ENCODE measurements at places on chromosomes 13 and 19.

GRCh38 chr19:2416321-2417097 is 10.9 kb downstream of the TIMM13 start:
- no peak for DNase-seq

DNA sequence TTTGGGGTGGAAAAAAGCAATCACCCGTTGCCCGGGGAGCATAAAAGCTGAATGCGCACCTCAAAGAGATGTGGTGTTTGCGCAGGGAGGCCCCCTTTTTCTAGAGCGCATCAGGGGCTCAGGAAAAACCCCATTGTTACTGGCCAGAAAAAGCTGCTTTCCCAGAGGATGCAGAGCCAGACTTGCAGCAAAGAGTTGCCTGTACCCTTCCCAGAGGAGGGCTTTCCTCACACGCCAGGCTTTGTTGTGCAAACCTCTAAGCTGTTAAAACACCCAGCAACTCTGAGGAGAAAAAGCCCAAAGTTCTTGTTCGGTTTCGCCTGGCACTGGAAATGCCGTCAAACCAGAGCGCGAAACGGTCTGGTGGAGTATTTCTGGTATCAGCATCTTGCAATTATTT is 29.3 kb downstream of the GSX1 start:
- no peak for DNase-seq

DNA sequence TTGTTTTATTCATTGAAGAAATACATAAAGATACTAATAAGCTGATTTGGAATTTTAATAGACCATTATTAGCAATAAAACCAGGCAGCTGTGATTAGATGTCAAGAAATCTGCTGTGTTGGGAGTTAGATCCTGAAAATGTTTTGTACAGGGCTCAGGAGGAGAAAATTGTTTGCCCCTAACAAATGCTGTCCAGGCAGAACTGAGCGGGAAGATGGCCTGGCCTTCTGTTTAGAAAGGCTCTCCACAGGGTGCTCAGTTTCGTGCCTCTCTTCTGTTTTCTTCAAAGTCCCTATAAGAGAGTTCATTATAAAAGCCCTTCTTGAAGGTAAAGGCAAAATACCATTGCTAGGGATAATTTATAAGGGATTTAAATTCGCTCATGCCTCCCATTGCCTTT is 64.1 kb downstream of the ERCC5 start:
- DNase-seq = no peak

- no peak for DNase-seq
Measured at GRCh38 chr19:49064029-49064629, 489 bp downstream of the NTF4 start.

DNA sequence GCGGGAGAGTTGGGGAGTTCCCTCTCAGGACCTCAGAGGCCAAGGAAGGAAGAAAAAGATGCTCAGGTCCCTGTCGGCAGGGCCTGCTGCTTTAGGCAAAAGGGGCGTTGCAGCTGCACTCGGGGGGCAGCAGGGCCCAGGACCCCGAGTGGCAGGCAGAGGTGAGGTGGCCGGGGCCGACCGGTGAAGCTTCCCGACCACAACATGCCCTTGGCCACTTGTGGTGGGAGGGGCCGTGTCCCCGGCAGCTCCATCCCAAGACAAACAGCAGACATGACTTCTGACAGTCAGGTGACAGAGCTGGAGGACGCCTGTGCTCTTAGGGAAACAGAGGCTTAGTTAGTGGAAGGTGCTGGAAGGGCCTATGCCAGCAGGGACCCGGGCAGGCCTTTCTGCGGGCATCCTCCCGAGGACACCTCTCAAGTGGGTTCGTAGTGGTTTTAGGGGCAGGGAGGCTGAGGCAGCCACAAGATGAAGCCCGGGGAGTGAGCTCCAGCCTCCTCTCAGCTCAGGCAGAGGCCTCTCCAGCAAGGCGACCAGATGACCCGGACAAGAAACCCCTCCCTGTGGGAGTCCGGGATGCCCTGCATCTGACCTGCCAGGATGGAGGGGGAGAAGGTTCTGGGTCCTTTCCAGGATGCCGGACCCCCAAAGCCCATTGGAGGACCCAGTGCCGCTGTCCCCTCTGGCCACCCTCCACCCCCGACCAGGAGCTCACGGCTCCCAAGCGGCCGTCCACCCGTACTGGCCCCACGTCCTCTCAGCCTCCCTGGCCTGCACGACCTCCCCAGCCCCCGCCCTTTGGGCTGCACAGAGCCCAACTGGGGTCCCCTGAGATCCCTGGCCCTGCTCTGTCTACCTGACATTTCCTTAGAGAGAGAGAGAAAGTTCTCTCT is 24.2 kb downstream of the BTBD2 start:
- DNase-seq = no peak

GRCh38 chr19:39430675-39431593 is 4.8 kb downstream of the RPS16 start:
- peak; percentile 92 for DNase-seq

DNA sequence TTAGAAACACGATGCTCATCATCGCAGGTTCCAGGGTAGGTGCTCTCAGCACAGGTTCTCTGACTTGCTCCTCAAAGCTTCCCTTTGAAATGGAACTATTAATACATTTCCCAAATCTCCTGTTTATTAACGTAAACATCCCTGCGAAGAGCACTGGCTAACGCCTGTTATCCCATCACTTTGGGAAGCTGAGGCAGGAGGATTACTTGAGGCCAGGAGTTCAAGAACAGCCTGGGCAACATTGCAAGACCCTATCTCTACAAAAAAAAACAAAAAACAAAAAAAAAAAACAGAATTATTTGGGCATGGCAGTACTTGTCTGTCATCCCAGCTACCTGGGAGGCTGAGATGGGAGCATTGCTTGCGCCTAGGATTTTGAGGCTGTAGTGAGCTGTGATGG is 18.7 kb downstream of the CEACAM16 start:
- DNase-seq = no peak

- DNase-seq = no peak
Measured at GRCh38 chr19:38445362-38445761, 11.9 kb downstream of the RYR1 start.

- peak; percentile 21 for DNase-seq
Measured at GRCh38 chr19:6362027-6362350, 658 bp downstream of the CLPP start.

DNA sequence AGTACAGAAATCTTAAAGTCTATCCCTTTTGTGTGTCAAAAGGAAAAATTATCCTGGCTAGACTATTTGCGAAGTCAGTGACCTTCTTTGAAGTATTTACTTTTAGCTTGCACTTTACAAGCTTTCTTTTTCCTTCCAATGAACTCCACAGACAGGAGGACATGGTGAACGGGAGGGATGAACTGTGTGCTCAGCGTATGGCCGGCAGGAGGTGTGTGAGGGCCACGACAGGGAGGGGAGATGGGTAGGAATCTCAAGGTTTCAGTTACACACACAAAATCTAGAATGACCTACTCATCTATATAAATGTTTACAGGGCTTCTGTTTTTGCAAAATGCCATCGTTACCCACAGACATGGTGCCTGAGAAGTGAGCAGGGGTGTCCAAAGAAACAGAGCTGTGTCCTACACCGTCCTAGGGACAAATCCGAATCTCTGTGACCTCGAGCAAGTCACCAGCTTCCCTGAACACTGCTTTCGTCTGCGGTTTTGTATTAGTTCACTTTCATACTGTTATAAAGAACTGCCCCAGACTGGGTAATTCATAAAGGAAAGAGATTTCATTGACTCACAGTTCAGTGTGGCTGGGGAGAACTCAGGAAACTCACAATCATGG is 537.2 kb downstream of the LIG4 start:
- DNase-seq = peak; percentile 2

GRCh38 chr13:79126706-79127105 is 279.3 kb downstream of the RBM26 start:
- DNase-seq = no peak

DNA sequence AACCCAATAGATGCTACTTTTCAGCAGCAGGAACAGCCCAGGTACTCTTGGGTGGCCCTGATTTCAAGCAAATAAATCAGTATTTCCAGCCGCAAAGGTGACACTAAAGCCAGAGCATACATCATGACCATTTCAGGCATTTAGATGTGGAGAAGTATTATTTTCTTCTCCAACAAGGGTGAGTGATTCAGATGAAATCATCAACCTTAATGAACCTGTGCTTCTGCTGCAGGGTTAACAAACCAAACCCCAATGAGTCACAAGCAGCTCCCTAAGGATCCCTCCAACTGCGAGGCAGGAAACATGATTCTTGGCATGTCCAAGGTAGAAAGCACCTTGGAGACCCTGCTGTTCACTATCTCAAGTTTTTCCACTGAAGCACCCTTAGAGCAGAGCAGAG is 32.7 kb downstream of the MBNL2 start:
- DNase-seq = peak; percentile 94

GRCh38 chr13:71704656-71705055 is 162.3 kb downstream of the DACH1 start:
- DNase-seq = no peak

- no peak for DNase-seq
Measured at GRCh38 chr13:40172878-40173277, 493.6 kb downstream of the FOXO1 start.

DNA sequence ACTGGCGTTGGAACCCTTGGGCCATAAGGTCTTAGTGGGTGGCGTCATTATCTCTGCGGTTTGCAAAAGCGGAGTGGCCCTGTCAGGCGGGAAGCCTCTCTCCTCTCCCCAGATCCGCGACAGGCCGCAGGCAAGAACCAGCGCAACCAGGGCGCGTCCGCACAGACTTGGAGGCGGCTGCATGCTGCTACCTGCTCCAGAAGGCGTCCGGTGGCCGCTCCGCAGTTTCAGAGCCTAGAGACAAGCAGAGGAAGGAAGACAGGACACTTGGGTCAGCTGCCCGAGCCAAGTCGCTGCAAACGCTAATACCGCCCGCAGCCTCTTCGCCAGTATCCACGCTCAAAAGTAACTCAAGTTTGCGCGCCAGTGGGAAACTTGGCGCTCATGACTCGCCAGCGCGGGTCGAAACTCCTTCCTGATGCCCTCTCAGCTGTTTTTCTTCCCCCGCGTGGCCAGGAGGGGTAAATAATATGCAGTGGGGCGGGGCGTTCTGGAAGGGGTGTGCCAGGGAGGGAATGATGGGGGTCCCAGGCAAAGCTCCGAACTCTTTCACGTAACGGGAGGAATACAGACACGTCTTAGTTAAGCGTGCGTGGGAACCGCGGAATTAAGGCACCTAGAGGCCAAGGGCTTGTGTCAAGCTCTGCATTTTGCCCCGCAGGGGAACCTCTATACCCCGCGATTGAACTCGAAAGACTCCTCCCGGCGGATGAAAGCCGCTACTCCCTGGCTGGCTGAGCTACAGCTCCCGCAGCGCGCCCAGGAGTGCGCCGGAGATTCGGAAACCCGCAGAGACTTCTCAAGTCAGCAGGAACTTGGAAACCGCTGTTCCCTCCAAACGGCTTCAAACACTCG is at the start of gene EDNRB:
EDNRB (minus strand) TSS at position 441 of the 855 bp plus-strand sequence; CDS start at position 183, 258 bp downstream.
- peak; percentile 16 for DNase-seq

DNA sequence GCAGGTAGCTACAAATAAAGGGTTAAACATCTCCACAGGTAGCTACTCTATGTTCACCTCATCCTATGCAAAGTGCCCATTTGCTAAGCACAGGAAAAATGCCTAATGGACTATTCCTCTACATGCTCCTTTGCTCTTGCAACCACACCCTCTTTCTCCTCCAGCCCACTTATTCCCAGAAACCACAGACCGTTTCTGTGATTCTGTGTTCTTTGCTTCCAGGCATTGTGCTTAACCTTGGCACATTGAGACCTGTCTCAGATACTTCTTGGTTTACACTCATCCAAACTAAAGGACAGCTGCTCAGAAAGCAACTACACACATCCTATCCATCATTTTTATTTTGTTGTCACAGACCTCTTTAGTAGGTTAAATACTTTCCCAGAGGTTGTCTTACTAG is 785.0 kb upstream of the MIR17HG start:
- no peak for DNase-seq

- no peak for DNase-seq
Measured at GRCh38 chr13:83007226-83007625, 875.0 kb downstream of the SLITRK1 start.

All from M059J (cell line).